ENCODE measurements at places on chromosomes 6 and 20. TPM values are rescaled to one million over a fixed set of nuclear protein-coding genes. Genes with fewer than 3 reads are reported as not detected.

GRCh38 chr20:47688385-47689381 is 96.6 kb downstream of the SULF2 start:
- DNase-seq, result no peak

DNA sequence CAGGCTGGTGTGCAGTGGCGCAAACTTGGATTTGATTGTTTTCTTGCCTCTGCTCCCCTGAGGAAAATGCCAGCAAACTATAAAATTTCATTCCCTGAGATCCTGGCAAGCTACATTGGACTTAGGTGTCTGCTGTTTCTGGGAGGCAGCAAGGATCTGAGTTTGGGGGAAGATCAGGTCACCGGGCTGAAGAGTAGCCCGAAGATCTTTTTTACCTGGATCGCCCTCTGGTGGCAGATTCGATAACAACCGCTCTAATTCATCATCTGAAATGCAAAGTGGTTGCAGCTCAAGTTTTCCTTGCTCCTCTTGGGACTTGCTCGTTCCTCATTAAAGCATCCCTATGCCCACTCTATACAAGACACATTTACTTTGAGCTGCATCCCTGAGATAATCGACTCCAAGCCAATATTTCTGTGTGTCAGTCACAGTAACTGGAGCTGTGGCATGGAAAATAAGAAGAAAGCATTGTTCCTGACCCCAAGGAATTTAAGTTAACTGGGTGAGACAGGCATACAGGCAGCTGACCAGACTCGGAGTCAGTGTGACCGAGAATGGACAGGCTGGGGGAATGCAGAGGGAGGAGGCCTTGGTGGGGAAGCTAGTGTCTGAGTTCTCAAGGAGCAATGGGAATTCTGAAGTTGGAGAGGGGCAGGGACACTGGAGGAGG is 131.8 kb upstream of the PROKR2 start:
- DNase-seq, result peak; percentile 16

- DNase-seq, result no peak
Observed at GRCh38 chr6:117810269-117810668, 96.8 kb upstream of the SLC35F1 start.

Gene PPP1R14C
- 2.9 TPM for polyA plus RNA-seq

Gene CCDC167
- 18.1 TPM for polyA plus RNA-seq

Measured in large intestine (tissue), 12 donors.